Islet precursor cell (in vitro differentiated cells): ENCODE measurements at places on chromosomes 7 and 10.

GRCh38 chr10:89390476-89391225, 1.8 kb upstream of the IFIT1 start:
- no peak for DNase-seq

GRCh38 chr7:44096326-44096881, 7.7 kb upstream of the AEBP1 start:
- DNase-seq: no peak

DNA sequence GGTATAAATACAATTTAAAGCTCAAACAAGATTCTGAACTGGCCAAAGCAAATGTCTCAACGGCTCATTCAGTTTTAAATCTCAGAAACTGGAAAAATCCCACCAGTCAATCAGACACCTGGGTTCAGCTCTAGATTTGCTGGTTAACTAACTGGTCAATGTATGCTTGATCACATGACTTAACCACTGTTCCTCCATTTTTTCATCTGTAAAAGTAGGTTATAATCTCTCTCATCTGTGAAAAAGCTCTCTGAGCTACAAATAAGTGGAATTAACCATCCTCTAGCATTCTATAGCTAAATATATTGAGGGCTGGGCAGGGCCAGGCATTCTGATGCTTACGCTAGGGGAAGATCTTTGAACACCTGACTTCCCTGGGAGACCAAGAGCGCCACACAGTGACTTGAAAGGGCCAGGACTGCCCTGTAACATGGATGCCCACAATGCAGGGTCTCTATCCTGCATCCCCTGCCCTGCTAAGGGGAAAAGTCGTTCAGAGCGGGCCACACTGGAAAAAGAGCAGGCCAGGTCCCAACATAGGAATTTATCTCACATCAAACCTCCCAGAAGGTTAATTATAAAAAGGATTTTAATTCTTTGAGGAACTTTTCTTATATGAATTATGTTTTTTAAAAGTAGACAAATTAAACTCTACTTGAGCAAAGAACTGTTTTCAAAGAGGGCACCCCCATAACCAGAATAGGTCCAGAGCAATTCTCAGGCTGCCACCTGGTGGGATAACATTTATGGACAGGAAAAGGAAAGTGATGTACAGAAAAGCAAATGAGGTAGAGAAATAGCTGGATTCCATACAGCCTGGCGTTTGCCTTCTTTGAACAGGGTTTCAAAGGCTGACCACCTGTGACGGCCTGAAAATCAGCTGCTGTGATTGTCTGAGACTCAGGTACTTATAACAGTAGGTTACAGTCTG, 1.8 kb downstream of the RP9 start:
- peak; percentile 72 for DNase-seq

GRCh38 chr7:106881984-106882383, 16.9 kb downstream of the PIK3CG start:
- DNase-seq: no peak

DNA sequence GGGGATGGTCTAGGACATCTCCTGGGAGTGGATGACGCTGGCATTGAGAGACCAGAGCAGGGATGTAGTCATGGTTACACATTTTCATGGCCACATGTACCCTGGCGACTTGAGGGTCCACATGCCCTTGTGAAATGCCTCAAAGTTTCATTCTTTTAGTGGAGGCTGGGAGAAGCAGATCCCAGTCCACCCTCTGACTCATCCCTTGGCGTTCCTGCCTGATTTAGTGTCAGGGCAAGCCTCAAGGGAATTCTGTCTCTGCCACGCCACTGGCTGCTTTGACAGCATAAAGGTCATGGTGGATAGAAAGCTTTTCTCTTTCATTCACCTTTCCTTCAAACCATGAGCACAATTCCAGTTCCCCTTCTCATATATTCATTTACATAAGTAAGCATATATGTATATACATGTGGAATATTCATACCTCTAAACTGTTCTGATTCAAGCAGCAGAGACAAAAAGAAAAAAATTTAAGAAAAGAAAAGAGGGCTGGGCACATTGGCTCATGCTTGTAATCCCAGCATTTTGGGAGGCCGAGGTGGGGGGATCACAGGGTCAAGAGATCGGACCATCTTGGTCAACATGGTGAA, 21.8 kb upstream of the KIF5B start:
- DNase-seq: peak; percentile 93
